KG1 (cell line): ENCODE measurements at places on chromosomes 5 and 9.

DNA sequence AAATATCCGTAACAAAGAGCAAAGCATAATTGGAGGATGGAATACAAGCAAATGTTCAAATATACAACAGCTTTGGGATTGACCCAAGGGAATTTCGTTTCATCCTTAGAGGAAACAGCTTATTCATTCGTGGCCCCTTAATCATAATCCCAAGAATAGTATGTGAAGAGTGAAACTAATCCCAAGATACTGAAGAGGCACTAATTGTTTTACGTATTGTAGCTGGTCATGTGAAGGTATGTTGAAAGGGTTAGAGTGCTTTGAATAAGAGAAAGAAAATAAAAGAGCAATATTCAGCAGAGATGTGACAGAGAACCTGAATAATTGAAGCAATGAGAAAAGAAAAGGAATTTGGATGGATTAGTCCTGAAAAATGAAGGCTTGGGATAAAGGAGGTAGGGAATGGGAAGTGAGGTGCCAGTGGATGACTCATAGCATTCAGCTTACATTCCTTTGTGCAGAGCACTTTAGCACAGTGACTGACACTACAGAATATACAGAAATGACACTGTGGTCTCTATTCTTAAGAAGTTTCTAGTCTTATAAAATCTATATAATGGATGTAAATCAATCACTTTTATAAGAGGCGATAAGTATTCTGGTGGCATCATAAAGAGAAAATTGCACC, 221.9 kb downstream of the TLR4 start:
- no peak for DNase-seq

DNA sequence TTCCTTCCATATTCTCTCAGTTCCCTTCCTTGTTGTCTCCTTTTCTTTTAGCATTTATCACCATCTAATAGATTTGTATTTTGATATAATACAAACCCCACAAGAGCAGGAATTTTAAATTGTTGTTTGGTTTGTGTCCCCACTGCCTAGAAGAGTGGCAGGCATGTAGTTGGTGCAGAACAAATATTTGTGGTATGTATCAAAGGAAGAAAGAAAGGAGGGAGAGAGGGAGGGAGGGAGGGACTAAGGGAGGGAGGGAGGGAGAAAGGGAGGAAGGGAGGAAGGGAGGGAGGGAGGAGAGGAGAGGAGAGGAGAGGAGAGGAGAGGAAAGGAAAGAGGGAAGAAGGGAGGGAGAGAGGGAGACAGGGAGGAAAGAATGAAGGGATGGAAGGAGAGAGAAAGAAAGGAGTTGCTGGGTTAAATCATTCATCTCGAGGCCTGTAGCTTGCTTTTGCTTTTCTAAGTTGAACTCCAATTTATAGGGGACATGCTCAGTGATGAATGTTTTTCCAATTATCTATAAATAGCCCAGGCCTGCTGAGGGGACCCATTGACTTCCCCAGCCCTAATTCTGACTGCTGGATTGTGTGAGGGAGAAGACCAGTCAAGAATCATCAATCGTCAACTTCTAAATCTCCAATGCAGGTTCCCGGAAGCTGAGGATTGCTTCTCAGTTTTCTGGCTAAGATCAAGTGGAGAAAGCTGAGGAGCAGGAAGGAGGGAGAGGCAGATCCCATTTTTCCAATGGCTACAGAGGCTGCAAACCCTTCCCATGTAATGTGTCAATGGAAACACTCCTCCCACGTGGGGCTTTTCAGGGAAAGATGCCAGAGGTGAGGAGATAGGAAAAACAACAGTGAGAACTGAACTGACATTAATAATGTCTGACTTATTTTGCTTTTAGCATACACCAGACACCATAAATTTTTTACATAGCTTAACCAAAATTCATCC, 320.7 kb downstream of the ASTN2 start:
- no peak for DNase-seq

DNA sequence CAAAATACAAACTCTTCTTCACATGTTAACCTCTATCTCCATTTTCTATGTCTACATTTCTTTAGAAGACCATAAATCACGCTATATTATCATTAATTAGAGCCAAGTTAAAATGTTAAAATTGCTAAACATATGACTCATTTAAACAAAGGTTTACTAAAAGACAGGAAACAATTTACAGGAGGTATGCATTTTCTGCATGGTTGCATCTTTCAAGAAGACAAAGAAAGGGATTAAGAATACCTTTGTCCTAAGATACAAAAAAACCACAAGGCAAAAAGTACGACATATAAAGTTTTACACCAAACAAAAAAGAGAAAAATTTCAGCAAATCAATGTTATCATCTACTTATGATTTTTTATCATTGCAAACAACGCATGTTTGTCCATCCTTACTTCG, 324.4 kb downstream of the PDE4D start:
- no peak for DNase-seq

GRCh38 chr5:112681481-112681908, 56.2 kb upstream of the APC start:
- DNase-seq = no peak

- no peak for DNase-seq
Observed at GRCh38 chr9:94014066-94014654, 59.0 kb upstream of the BARX1 start.

GRCh38 chr9:93304574-93305496, 120.9 kb downstream of the WNK2 start:
- DNase-seq = no peak

- DNase-seq = no peak
Observed at GRCh38 chr9:69584759-69585158, 87.4 kb downstream of the APBA1 start.

DNA sequence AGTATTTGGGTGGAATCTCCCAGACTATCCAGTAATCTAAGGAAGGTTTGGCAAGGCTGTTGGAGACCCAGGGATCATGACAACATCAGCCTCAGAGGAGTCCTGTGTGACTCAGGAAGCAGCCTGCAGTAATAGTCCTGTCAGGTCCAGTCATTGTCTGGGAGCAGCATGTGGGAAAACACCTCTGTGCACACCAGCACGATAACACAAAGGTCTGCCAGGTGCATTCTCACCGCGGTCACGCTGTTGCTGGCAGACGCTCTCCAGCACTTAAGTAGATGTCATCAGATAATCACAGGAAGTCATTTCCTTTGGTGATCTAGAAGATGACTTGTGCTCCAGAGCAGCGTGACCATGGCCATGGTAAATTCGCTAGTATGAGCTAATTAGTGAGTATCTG, 99.2 kb upstream of the IQGAP2 start:
- no peak for DNase-seq

DNA sequence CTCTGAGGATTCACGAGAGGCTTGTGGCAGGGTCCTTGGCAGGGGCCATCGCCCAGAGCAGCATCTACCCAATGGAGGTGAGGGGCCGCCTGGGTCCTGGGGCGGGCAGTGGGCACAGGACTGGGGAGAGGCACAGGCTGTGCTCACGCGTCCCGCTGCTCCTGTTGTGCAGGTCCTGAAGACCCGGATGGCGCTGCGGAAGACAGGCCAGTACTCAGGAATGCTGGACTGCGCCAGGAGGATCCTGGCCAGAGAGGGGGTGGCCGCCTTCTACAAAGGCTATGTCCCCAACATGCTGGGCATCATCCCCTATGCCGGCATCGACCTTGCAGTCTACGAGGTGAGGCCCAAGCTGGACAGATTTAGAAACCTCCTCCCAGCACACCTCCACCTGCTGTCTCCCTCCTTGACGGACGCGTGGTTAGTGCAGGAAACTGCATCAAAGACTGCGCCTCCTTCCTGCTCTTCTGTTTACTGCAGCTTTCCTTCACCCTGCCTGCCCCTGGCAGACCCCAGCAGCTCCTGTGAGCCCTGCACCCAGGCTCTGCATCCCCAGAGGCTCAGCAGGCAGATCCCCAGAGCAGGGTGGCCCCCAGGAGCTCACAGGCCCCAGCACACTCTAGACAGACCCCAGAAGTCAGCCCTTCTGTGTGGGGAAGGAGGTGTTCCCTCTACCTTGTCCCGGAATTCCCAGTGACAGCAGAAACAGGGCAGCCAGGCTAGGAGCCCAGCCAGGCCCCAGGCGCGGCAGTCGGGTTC, 21.2 kb downstream of the PTGES2 start:
- DNase-seq = no peak

DNA sequence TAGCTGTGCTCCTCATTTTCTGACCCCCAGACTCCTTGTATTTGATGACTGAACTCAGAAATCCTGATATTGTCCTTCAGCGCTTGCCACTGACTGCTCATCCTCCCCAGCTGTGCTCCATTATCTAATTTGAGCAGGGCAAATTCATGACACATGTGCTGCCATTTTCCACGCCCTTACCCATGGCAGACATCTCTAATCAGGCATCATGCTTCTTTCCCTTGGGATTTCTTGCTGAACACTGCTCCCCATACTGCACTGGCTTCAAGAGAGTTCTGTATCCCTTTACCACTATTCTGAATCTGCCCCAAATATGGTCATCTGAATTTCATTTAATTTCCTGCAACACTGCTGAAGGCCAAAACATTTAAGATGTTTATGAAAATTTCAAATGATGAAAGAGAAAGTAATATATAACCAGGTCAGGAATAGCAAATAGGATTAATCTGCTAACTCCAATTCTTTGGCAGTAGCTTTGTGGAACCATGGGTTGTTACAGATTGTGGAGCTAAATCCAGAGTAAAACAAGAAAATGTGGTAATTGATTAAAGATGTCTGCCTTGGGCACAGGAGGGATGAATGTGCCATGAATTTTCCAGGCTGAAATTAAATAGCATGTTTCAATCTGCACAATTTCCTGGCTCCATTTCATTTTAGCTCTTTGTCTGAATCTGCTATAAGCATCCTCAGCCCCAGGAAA, 93.6 kb downstream of the CYFIP2 start:
- no peak for DNase-seq

DNA sequence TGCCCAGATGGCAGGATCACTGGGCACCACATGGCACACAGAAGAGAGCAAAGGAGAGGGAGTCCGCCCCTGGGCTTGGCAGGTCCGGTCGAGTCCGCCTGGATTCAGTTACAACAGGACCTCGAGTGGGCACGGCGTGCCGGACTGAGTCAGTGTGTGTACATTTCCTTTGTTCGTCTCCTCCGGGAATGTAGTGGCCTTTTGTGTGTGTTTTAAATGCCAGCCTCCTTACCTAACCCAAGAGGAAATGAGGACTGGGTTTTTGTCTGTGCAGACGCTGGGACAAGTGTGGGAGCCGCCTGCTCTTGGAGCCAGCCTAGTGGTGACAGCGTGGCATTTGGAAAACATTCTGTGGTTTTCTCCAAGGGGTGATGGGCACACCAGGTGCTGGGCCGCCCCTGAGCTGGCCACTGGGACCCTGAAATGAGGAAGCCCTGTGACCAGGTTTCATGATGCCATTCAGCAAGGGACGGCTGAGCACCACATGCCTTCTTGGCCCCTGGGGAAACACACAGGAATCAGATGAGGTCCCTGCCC, 9.6 kb downstream of the NEK6 start:
- DNase-seq = no peak

- DNase-seq = no peak
Observed at GRCh38 chr5:176446884-176447590, 1.1 kb upstream of the FAF2 start.

DNA sequence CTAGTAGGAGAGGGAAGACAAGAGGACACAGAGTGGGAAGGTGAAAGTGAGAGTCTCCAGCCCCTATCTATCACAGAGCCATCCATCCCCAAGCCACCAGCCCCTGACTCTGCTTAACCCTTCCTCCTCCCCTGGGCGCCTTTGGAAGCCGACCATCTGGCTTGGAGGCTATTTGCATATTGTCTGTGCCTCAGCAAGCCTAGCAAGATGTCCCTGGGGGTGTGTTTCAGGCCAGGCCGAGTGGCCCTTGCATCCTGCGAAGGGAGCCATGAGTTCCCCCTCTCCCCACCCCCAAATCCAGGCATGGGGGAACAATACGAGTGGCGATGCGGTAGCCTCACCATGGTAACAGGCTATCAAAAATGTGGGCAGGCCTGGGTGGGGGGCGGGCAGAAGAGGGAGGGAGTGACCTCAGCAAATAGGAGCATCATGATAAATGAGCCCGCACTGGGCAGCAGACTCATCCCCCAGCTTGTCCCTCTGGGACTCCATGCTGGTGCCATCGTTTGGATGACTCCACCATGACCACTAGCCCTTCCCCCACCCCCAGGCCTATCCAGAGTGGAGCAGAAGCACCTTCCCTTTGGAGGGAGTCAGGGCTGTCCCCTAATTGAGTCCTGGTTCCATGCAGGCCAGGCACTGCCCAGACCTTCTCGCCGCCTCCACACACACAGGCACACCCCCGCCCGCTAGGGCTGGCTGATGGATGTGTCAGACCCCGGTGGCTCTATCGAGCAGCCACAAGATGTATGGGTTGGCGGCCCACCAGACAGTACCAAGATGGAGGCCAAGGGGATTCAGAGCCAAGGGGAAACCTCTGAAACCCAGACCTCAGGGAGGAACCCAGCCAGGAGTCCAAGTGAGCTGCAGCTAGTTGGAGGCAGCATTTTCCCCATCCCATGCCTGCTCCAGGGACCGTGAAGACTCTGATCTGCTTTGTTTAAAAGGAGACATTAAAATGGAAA, 14.6 kb downstream of the URM1 start:
- DNase-seq = no peak

DNA sequence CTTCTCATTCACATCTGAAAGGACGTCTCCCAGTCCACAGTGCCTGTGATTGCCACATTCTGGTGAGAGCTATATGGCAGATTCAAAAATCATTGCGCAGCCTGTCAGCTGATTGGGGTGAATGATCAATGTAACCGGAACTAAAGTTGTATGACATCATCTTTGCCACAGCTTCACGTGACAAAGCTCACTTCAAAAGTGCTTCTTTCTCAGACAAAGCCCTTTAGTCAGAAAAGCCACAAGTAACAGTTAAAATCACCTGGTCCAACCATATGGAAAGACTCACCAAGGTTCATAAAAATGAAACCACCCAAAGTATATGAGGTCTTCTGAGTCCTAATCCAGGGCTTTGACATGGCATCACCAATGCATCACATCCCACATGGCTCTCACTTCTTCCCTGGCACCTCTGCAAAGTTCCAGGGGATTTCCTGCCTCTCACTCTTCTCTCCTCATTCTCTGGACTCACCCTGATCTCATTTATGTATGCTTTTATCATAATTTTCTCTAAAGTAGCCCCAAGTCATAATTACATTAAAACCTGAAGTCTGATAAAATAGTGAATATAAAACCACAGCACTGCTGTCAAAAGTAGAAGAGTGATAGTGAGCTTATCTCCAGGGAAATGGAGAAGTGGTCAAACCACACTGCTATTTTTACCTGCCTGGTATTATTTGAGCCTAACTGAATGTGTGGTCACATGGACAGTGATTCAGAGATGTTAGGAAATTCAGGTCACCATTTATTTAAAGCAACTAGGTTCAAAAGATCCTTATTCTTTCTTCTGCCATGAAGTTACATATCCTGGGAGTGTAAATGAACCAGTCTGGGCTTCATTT, 193.1 kb upstream of the PTGER4 start:
- no peak for DNase-seq
